ENCODE measurements at places on chromosomes 5 and 9.

GRCh38 chr5:1270426-1270825 lies 24.4 kb downstream of the TERT start:
- no peak for DNase-seq

GRCh38 chr5:108945094-108945493 lies 197.4 kb downstream of the FER start:
- no peak for DNase-seq

DNA sequence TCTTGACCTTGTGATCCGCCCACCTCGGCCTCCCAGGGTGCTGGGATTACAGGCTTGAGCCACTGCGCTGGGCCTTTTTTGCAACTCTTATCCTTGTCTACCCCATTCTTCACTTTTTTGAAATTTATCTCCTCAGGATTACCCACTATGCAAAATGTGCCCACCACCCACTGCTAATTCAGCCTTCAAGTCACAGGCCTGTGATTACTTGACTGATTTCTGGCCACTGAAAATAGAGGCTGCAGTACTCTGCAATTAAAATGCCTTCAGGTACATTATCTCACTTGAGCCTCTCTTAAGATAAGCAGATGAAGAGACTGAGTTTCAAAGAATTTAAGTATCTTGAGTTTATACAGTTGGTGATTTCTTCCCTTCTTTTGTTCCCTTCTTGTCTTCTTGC lies 112.4 kb upstream of the SPATA31D4 start:
- DNase-seq = no peak

DNA sequence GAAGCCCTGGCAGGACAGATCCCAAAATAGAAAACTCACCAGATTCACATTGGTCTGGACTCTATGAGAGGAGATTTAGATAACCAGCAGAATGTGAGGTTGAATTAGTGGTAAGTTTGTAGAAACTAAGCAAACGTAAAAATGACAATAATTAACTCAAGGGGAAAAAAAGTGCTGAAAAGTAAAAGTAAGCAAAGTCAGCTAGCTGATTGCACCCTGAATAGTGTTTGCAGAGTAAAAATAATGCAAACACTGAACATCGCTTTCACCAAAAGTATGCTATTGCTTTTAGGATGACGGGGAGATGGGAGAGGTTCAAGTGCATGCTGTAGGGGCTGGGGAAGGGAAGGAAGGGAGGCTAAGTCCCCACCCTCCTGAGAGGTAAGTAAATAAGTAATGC lies 92.5 kb upstream of the RARS1 start:
- no peak for DNase-seq

DNA sequence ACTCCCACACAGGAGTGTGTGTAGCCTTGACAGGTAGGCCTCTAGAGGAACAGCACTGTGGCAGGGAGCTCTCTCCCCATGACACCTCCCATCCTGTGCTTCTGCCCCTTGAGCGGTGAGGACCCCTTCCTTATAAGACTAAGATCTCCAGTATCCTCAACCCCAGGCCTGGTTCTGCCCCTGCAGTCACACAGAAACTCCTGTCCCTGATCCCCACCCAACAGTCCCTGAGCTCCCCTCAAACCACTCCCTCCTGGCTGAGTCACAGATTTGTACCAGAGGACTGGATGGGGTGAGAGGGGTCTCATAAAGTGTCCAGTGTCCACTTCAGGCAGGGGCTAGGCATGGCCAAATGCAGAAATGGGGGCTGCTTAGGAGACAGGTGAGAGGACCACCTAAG lies 47.8 kb upstream of the CDKN2AIPNL start:
- no peak for DNase-seq

GRCh38 chr5:165410476-165410875 lies 1905.1 kb downstream of the MAT2B start:
- no peak for DNase-seq

DNA sequence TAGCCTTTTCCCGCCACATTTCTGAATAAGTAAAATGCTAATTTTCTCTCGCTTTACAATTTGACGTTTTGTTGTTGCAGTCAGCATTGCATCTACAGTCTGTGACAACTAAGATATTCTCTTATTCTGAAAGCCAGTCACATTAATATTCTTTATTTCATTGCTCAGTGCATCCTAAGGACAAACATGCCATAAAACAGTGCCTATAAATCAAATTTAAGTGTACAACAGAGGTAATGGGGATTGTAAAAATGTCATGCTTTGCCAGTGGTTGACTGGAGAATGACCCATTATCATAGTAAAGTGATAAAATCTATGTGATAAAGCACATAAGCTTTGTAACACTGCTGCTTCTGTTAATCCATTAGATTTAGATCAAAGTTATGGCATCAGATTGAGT lies 1850.0 kb upstream of the ACO1 start:
- DNase-seq = no peak

GRCh38 chr5:75366787-75367186 lies 29.8 kb downstream of the HMGCR start:
- no peak for DNase-seq

GRCh38 chr5:142881076-142881783 lies 111.1 kb downstream of the ARHGAP26 start:
- no peak for DNase-seq

- DNase-seq = no peak
Observed at GRCh38 chr9:96766199-96766598, 11.7 kb downstream of the ZNF510 start.

- no peak for DNase-seq
Observed at GRCh38 chr9:92029553-92029952, 79.5 kb upstream of the ROR2 start.

GRCh38 chr9:91720313-91720712 lies 229.7 kb downstream of the ROR2 start:
- no peak for DNase-seq

GRCh38 chr5:172110921-172111851 lies 76.8 kb downstream of the STK10 start:
- DNase-seq = peak; percentile 31

DNA sequence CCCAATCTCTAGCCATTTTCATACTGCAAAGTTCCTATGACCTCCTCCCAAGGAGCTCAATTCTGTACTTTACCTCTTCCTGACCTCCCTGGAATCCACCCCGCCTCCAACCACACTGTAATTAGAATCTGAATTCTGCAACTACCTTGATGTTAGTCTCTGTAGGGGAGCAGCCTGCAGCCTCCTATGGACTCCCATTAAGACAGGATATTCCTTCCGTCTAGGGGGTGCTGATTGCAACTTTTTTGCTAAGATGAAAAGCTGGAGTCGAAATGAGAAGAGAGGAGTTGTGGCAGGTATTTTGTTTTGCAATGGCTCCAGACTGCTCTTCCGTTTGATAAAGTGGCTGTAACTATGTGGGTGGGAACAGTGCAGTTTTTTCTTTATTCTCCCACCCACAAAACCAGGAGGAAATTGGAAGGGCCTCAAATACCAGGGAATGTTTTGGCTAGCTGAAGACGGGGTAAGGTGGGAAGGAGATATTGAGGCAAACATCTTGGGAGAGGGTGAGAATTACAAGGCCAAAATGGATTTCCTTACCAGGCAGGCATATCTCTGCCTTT lies 23.8 kb downstream of the ANXA2R start:
- no peak for DNase-seq

- DNase-seq = no peak
Observed at GRCh38 chr9:127707766-127708165, 978 bp downstream of the CFAP157 start.

DNA sequence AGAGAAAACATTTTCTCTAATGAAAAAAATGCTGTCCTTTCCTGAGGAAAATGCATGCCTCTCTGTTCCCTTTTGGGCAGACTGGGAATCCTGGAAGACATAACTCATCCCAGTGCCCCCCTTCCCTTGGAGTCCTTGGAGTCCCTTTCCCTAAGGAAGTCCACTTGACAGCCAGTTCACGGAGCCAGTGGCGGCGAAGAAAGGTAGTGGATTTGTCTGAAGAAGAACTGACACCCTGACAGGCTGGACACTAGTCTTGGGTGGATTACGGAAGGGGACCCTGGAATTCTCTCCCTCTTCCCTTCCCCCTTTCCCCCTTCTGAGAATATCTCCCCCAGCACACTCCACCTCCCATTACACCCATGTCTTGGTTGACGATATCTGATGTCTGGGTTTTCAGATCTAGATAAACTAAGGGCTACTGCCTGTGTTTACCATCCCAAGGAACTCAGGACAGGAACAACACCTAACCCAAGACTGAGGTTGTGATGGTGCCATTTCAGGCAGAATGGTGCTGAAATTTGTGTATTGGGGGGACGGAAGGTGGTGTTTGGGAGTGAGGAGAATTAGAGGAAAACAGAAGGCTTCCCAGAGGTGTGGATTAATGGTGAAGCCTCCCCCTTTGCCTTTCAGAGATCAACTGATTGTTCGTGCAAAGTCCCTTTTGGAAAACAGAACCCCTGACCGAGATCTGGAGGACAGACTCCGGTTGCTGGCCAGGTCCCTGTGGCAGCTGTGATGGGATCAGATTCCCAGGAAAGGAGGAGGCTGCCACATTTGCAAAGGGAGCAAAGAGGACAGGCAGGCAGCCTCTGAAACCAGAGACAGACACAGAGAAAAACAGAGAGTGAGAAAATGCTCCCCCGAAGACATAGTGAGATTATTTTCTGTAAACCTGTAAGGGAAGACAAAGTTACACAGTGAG lies 704 bp downstream of the SPARC start:
- no peak for DNase-seq

DNA sequence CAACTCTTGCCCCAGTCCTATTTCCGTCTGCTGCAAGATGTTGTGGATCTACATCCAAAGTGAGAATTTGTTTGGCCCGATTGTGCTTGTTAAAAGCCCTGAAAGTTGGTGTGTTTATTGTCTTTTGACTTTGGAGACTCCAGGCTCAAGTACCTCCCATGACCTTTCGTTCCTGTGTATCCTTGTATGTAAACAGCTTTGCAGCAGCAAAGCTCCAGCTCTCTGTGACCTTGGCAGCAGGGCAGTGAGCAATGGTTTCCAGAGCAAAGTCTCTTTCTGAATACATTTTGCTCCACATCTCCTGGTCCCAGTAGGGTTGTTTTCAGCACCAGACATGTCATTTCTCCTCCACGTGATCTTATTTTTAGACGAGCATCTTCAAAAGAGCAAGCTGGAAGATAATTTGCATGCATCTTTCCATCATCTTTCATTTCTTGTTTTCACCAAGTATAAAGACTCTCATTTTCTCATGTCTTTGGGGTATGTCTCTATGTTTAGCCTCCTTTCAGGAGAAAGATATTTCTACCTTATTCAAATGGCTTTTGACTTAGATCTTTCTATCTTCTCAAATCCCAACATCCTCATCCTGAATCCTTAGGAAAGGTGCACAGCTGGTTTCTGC lies 68.1 kb upstream of the ERCC6L2 start:
- DNase-seq = no peak

DNA sequence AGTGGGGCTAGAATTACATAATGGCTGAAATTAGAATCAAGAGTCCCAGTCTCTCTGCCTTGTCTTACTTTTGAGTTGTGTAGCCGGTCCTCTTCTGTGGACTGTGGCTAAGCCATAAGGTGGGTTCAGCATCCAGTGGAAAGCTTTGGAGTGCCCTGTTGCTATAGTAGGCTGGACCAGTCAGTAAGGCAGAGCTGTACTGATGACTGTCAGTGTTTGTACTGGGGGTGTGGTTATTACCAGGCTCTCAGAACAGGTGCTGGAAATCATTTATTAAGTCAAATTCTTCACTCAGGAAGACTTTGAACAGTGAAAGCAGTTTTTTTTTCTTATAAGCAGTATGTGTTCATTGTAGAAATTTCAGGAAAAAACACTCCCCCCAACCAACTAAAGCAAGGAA lies 129.4 kb downstream of the ZSWIM6 start:
- no peak for DNase-seq

GRCh38 chr9:18480662-18481093 lies 6.7 kb downstream of the ADAMTSL1 start:
- DNase-seq = no peak

DNA sequence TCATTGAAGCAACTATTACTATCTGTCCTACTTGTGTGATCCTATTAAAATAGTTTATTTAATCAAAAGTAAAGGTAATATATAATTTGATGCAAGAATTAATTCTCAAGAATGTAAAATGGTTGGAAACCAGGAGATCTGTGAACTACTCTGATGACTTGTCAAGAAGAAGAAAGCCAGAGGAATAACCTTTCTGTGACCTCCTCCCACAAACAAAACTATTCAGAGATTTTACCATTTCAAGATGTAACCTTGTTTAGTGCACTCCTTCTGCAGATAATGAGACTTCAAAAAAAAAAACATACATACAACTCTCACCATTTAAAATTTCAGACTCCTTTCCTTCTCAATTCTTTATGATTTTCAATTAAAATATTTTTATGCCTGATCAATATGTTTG lies 79.5 kb downstream of the RFX3 start:
- no peak for DNase-seq

GRCh38 chr5:88144219-88145001 lies 124.2 kb downstream of the TMEM161B start:
- no peak for DNase-seq

- peak; percentile 35 for DNase-seq
Observed at GRCh38 chr9:130313103-130313858, 47.7 kb downstream of the HMCN2 start.

DNA sequence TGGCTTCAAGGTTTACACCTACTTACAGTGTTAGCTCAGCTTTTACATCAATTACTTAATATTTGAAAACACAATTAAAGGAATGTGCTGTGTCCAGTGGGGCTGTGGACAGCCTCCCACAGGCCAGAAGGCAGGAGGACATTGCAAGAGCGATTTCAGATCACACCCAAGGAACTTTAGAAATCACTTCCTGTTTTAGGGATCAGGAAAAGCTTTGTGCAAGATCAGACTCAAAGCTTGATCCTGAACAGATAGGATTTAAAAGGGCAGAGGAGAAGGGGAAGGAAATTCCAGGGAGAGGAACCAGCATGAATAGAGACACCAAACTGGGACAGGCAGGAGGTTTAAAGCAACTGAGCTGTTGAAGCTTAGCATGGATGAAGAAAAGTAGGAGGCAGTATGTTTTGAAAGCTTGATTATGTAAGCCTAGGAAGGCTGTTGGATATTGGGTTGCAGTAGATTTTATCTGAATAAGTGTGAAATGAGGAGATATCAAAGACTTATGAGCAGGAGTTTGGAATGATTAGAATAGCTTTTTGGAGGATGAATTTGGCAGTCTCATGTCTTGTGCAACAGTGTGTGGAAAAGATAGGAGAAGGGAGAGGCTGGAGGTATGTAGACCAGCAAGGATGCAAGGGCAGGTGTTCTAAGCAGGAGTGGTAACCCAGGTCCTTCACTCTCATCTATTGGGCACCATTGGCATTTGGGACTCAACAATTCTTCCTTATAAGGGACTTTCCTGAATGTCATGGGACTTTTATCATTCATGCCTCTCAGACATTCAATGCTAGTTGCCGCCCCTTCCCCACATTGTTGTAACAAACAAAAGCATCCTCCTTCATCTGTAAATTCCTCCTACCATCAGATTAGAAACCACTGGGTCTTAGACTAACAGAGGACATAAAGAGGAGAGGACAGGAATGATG lies 123.5 kb downstream of the TARS1 start:
- no peak for DNase-seq

- DNase-seq = no peak
Observed at GRCh38 chr9:6616951-6617602, 28.5 kb downstream of the GLDC start.

- no peak for DNase-seq
Observed at GRCh38 chr9:132287256-132287760, 67.5 kb downstream of the SETX start.

Measured in DMS153 (cell line).